ENCODE measurements at places on chromosomes 7 and 10. TPM values are rescaled to one million over a fixed set of nuclear protein-coding genes. Genes with fewer than 3 reads are reported as not detected.
A peak's percentile ranks its signal among the peaks of the same experiment; 100 is the strongest.

Gene PON3
- 25.6 TPM for total RNA-seq

Gene ACSL5
- 81.1 TPM for total RNA-seq

Gene ATOH7
- total RNA-seq, result not detected

Gene CROT
- total RNA-seq, result 9.5 TPM

Gene TMEM120A
- total RNA-seq, result 42.7 TPM

Gene C7orf33
- total RNA-seq, result not detected

Gene TDRD1
- 0.09 TPM for total RNA-seq

GRCh38 chr7:39304178-39304577 is 262.0 kb upstream of the YAE1 start:
- H3K4me3 ChIP-seq, result no peak overlapping the region
- H3K27ac ChIP-seq, result no peak overlapping the region
- H3K4me1 ChIP-seq, result no peaks in the 10 kb centered on the region
- no peaks in the 10 kb centered on the region for H3K36me3 ChIP-seq

GRCh38 chr7:156014201-156014600 is 201.9 kb upstream of the SHH start:
- no peak overlapping the region for H3K4me3 ChIP-seq
- H3K4me1 ChIP-seq, result no peaks in the 10 kb centered on the region
- H3K36me3 ChIP-seq, result no peaks in the 10 kb centered on the region
- no peak for DNase-seq
- no peaks in the 10 kb centered on the region for H3K27me3 ChIP-seq

GRCh38 chr10:105827133-105827532 is 1186.0 kb downstream of the SORCS3 start:
- H3K27ac ChIP-seq, result no peak overlapping the region
- no peaks in the 10 kb centered on the region for H3K36me3 ChIP-seq

- no peak for DNase-seq
- no peak overlapping the region for H3K4me3 ChIP-seq
- no peak overlapping the region for H3K27ac ChIP-seq
- peaks cover 14% of the 10 kb centered on the region for H3K27me3 ChIP-seq
- H3K36me3 ChIP-seq, result no peaks in the 10 kb centered on the region
- peaks cover 14% of the 10 kb centered on the region for H3K4me1 ChIP-seq
Observed at GRCh38 chr10:103553743-103554487, 60.4 kb downstream of the NEURL1 start.

DNA sequence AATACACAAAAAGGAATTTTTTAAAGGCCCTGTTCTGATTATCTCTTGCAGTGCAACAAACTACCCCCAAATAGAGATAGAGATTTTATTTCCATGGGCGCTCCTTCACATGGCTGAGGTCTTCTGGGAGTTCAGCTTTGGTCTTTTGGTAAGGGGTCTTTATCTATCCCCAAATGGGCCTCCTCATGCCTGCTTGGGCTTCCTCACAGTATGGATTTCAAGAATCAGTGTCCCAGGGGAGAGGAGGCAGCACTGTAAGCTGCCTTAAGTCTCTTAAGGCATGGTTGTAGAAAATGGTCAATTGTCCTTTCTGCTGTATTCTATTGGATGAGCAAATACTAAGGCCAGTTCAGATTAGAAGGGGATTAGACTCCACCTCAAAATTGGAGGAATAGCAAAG is 966.2 kb downstream of the TYW1 start:
- no peaks in the 10 kb centered on the region for H3K27me3 ChIP-seq
- H3K36me3 ChIP-seq, result no peaks in the 10 kb centered on the region
- no peak for DNase-seq
- H3K27ac ChIP-seq, result no peak overlapping the region
- no peaks in the 10 kb centered on the region for H3K4me1 ChIP-seq

DNA sequence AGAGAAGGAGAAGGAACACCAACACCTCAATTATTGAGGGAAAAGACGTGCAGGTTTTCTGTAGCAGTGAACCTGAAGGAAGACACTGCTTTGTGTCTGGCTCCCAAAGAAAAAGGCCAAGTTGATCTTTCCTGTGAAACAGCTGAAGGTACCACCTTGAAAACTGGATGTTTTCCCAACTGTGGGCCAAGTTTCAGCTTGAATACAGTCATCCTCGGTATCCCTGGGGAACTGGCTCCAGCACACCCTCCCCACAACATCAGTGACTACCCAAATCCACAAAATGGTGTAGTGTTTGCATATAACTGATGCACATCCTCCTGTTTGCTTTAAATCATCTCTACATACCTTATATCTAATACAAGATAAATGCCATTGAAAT is 297.0 kb upstream of the PITRM1 start:
- H3K4me3 ChIP-seq, result no peak overlapping the region
- H3K4me1 ChIP-seq, result peaks cover 71% of the 10 kb centered on the region
- H3K27me3 ChIP-seq, result no peaks in the 10 kb centered on the region
- DNase-seq, result no peak
- no peaks in the 10 kb centered on the region for H3K36me3 ChIP-seq
- H3K27ac ChIP-seq, result peak overlapping the region; percentile 86

GRCh38 chr7:116704650-116705228 is 32.7 kb downstream of the MET start:
- H3K27me3 ChIP-seq, result no peaks in the 10 kb centered on the region
- no peaks in the 10 kb centered on the region for H3K36me3 ChIP-seq
- no peak overlapping the region for H3K27ac ChIP-seq
- no peaks in the 10 kb centered on the region for H3K4me1 ChIP-seq

DNA sequence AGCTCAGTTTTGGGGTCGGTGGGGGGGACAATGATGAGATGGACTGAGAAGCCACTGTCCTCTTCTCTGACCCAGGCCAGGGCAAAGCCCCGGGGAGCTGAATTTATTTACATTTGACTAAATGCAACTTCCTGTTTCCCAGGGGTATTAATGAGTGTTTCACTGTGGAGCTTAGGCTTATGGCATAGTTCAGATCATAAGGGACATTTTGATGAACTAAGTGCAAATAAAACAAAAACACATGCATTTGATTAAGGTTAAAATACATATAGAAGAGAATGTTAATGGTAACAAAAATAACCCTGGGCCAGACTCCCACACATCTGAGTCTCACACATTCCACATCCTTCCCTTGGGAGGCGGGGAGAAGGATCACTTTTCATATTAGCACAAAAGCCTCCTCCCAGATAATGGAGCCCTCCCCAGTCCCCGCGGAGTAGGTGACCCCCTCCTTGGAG is 320.6 kb downstream of the FRMD4A start:
- H3K4me3 ChIP-seq, result peak overlapping the region; percentile 40
- H3K36me3 ChIP-seq, result no peaks in the 10 kb centered on the region
- no peaks in the 10 kb centered on the region for H3K27me3 ChIP-seq
- DNase-seq, result no peak
- no peak overlapping the region for H3K27ac ChIP-seq

DNA sequence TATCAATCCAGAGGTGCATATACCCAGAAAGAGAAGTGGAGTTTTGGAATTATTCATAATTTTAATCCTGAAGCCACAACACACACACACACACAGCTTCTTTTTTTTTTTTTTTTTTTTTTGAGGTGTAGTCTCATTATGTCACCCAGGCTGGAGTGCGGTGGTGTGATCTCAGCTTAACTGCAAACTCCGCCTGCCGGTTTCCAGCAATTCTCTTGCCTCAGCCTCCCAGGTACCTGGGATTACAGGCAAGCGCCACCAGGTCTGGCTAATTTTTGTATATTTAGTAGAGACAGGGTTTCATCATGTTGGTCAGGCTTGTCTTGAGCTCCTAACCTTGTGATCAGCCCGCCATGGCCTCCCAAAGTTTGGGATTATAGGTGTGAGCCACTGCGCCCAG is 35.4 kb downstream of the TET1 start:
- no peak overlapping the region for H3K4me3 ChIP-seq
- H3K36me3 ChIP-seq, result no peaks in the 10 kb centered on the region
- DNase-seq, result no peak

DNA sequence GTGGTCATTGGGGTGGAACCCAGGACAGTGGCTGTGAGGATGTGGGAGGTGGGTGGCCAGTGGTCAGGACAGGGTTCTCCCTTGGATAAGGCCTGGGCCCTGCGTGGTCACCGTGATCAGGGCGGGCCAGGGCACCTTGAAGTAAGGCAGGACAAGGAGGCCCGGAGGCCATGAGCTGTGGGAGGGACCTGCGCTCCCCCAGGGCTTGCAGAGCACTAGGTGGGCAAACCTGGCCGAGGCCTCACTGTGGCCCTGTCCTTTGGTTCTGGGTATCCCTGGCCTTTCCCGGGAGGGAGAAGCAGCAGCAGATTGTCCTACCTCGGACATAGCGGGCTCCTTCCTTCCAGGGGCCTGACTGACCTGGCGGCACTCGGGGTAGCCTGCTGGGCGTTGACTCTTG is 144.8 kb upstream of the RET start:
- peak; percentile 39 for DNase-seq
- H3K27me3 ChIP-seq, result peaks cover 70% of the 10 kb centered on the region
- H3K36me3 ChIP-seq, result no peaks in the 10 kb centered on the region
- H3K4me3 ChIP-seq, result no peak overlapping the region
- peaks cover 14% of the 10 kb centered on the region for H3K4me1 ChIP-seq

- H3K4me1 ChIP-seq, result peaks cover 7% of the 10 kb centered on the region
- H3K4me3 ChIP-seq, result no peak overlapping the region
- H3K27ac ChIP-seq, result no peak overlapping the region
- peaks cover 5% of the 10 kb centered on the region for H3K27me3 ChIP-seq
- no peak for DNase-seq
- no peaks in the 10 kb centered on the region for H3K36me3 ChIP-seq
Observed at GRCh38 chr7:156614434-156615264, 25.9 kb upstream of the RNF32 start.

GRCh38 chr7:121420976-121421375 is 24.9 kb upstream of the FAM3C start:
- H3K4me3 ChIP-seq, result no peak overlapping the region
- H3K36me3 ChIP-seq, result no peaks in the 10 kb centered on the region
- no peaks in the 10 kb centered on the region for H3K27me3 ChIP-seq
- no peak for DNase-seq

DNA sequence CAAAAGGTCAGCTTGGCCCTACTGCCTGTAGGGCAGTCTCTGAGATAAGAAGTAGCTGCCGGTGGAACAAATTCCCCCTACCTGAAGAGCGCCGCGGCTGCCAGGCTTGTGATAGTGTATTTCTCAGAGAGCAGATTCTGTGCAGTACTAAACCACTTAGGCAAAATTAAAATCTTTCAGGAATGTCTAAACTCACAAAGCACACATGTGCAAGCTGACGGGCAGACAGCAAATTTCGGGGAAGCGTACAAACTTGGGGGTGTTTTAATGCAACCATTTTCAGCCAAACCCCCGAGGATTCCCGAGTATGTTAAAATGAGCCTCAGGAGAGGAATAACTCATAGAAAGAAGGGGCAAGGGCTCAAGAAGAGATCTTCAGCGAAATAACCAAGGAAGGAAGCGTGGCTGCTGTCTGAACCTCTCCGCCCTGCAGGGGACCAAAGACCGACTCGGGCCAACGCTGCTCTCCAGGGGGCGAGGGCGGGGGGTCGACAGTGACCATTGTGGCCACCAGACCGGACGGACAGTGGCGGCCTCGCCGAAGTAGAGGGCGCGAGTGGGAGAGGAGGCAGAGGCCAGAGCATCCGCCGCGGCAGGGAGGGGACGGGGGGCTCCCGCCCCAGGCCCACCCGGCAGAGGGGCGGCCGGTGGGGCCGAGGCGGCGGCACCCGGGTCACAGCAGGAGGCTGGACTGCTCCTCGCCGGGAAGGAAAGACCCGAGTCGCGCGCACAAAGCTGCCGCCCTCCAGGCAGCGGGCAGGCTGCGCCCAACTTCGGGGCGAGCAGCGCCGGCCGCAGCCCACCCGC is 819 bp downstream of the HYCC1 start:
- H3K4me3 ChIP-seq, result peak overlapping the region; percentile 85
- H3K27me3 ChIP-seq, result no peaks in the 10 kb centered on the region
- DNase-seq, result peak; percentile 60
- peak overlapping the region; percentile 88 for H3K27ac ChIP-seq
- H3K36me3 ChIP-seq, result no peaks in the 10 kb centered on the region

GRCh38 chr7:149495785-149496641 is 1.6 kb downstream of the ZNF746 start:
- peak; percentile 71 for DNase-seq
- peaks cover 32% of the 10 kb centered on the region for H3K36me3 ChIP-seq
- H3K4me1 ChIP-seq, result peaks cover 26% of the 10 kb centered on the region
- peak overlapping the region; percentile 65 for H3K4me3 ChIP-seq
- H3K27me3 ChIP-seq, result no peaks in the 10 kb centered on the region

GRCh38 chr10:75014516-75015230 is 96.8 kb upstream of the SAMD8 start:
- no peaks in the 10 kb centered on the region for H3K36me3 ChIP-seq
- H3K4me1 ChIP-seq, result peaks cover 27% of the 10 kb centered on the region
- no peak for DNase-seq
- H3K27me3 ChIP-seq, result no peaks in the 10 kb centered on the region
- no peak overlapping the region for H3K27ac ChIP-seq

- H3K4me3 ChIP-seq, result no peak overlapping the region
- H3K36me3 ChIP-seq, result no peaks in the 10 kb centered on the region
- H3K27ac ChIP-seq, result no peak overlapping the region
- no peaks in the 10 kb centered on the region for H3K4me1 ChIP-seq
Observed at GRCh38 chr7:157785486-157786186, 448.8 kb downstream of the DNAJB6 start.

- no peak for DNase-seq
- no peaks in the 10 kb centered on the region for H3K4me1 ChIP-seq
- peaks cover 14% of the 10 kb centered on the region for H3K36me3 ChIP-seq
- H3K27ac ChIP-seq, result no peak overlapping the region
- H3K4me3 ChIP-seq, result no peak overlapping the region
- no peaks in the 10 kb centered on the region for H3K27me3 ChIP-seq
Observed at GRCh38 chr10:14508725-14509124, 178.0 kb upstream of the FRMD4A start.

- no peaks in the 10 kb centered on the region for H3K27me3 ChIP-seq
- no peak overlapping the region for H3K4me3 ChIP-seq
- H3K36me3 ChIP-seq, result no peaks in the 10 kb centered on the region
- peaks cover 34% of the 10 kb centered on the region for H3K4me1 ChIP-seq
- no peak overlapping the region for H3K27ac ChIP-seq
- no peak for DNase-seq
Observed at GRCh38 chr7:17942231-17942630, 1.9 kb upstream of the SNX13 start.

- peaks cover 10% of the 10 kb centered on the region for H3K27me3 ChIP-seq
- no peak overlapping the region for H3K27ac ChIP-seq
- DNase-seq, result no peak
- H3K4me3 ChIP-seq, result no peak overlapping the region
- H3K36me3 ChIP-seq, result no peaks in the 10 kb centered on the region
- H3K4me1 ChIP-seq, result peaks cover 4% of the 10 kb centered on the region
Observed at GRCh38 chr10:43320226-43320625, 51.2 kb upstream of the FXYD4 start.

DNA sequence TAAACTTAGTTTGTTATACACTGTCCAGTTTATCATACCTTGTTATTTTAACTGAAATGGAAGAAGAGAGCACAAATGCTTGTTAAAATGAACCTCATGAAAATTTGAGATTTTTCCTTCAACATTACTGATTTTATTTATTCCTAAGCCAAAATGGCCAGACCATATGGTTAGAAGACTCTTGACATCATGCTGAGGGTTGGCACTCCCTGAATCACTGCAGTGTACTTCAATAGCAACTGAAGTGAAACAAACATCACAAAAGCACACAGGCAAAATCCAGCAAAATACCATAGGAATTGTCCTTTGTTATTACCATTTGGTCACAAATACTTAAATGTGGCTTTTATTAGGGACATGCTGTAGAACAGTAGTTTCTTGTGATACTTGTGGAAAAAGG is 347.8 kb downstream of the NXPH1 start:
- H3K4me1 ChIP-seq, result no peaks in the 10 kb centered on the region
- H3K27me3 ChIP-seq, result no peaks in the 10 kb centered on the region
- H3K36me3 ChIP-seq, result no peaks in the 10 kb centered on the region
- H3K4me3 ChIP-seq, result no peak overlapping the region
- no peak overlapping the region for H3K27ac ChIP-seq

Data from lower lobe of right lung (tissue), 2 donors.